Activated effector memory CD4-positive, alpha-beta T cell treated with Interleukin-2 at 50 U/mL for 16 hours (primary cell): ENCODE measurements at places on chromosomes 4 and X.

DNA sequence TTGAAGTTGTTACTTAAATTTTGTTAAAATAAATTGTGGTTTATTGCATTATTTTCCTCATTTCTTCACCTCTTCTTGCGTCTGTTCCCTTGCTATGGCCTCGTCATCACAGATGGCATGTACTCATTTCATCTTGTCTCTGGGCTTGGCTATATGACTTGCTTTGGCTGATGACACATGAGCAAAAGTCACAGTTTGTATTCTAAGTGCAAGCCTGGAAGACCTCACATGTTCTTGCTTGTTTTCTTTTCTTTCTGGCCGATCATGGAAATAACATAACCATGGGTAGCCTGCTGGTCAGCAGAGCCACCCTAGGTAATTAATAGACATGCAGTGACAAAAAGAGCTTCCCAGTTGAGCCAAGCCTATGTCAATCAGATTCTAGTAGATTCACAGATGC is 527.9 kb downstream of the SPRY1 start:
- DNase-seq, result no peak

- no peak for DNase-seq
Observed at GRCh38 chr4:156378033-156378665, 424.5 kb upstream of the CTSO start.

DNA sequence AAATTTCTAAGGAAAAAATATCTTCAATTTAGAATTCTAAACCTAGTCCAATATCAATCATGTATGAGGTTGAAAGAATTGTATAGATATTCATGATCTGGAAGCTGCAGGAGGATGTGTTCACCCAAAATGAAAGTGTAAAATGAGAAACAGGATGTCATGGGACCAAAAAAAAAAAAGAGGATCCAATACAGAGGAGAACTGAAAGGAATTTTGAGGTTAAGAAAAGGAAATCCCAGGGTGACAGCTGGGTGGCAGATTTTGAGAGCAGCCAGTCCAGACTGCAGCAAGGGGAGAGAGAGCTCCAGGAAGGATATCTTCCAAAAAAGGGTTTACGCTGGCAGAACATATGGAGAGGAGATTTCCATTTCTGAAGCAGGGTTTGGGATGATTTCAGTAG is 38.9 kb downstream of the TLR10 start:
- DNase-seq, result no peak

DNA sequence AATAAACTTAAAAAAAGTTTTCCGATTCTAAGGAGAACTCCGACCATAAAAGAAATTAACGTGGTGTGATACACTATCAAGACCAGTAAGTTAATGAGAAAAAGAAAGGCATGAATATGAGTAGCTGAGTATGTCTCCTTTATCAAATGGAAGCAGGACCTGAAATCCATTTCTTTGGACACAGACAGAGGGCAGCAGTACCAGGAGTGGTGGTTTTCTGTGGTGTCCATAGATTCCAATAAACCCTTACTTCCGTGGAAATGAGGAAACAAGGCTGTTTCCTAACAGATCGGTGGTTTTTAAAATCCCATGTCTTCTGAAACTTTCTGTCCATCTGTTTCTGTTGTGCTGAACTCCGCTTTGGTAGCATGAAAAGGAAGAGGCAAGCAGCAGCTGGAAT is 128.5 kb upstream of the TSPAN5 start:
- DNase-seq, result no peak

- no peak for DNase-seq
Observed at GRCh38 chr4:3769642-3770184, 3.5 kb downstream of the ADRA2C start.

GRCh38 chrX:5458300-5458842 is 770.3 kb downstream of the NLGN4X start:
- DNase-seq, result no peak

GRCh38 chr4:14177987-14178386 is 550.5 kb upstream of the BOD1L1 start:
- no peak for DNase-seq

- no peak for DNase-seq
Observed at GRCh38 chrX:108946531-108946930, 210.2 kb upstream of the IRS4 start.

GRCh38 chr4:162853788-162854187 is 312.9 kb downstream of the NAF1 start:
- DNase-seq, result no peak

GRCh38 chr4:171928336-171928735 is 115.1 kb downstream of the GALNTL6 start:
- no peak for DNase-seq

GRCh38 chr4:4675641-4676040 is 133.8 kb upstream of the STX18 start:
- DNase-seq, result no peak

DNA sequence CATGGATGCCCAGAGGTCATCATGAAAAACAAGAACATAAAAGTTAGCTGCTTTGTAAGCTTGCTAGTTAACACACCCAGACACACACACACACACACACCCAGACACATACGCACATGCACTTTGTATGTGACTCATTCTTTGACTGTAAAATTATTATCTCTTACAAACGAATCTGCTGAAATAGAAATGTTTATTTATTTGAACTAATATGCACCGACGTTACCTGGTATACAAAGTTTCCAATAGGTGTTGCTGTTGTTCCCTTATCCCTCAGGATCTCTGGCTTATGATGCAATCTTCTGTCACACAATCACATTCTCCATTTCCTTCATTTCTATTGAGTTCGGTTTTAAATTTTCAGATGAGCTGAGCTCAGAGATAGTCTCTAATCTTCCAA is 209.3 kb downstream of the PTTG2 start:
- no peak for DNase-seq

DNA sequence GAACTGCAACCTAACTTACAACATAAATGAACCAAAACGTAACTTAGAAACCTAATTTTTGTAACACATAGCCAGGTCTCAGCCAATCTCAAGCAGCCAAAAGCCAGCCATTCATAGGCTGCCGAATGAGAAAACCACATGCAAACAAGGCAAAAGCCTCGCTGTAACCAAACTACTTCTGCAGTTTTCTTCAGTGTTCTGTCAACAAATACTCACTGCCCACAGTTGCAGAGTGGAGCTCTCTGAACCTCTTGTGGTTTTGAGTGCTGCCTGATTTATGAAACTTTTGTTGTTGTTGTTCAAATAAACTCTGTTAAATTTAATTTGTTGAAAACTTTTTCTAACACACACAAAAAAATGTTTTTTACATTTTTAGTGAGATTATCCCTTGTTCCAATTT is 251.2 kb downstream of the PAPSS1 start:
- no peak for DNase-seq

DNA sequence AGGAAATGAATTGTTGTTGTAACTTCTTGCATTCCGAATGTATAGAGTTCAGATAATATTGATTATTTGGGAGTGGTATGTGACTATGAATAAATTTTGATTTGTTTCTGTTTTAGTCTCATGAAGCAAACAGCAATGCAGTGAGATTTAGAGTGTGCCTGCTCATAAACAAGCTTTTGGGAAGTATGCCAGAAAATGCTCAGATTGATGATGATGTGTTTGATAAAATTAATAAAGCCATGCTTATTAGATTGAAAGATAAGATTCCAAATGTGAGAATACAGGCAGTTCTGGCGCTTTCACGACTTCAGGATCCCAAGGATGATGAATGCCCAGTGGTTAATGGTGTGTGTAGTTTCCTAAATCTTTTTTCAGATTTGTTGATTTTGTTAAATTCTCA is 2.0 kb downstream of the NCAPG start:
- DNase-seq, result no peak

GRCh38 chrX:109266034-109266433 is 215.9 kb downstream of the GUCY2F start:
- no peak for DNase-seq

GRCh38 chrX:46916273-46916672 is 4.1 kb downstream of the JADE3 start:
- no peak for DNase-seq

- no peak for DNase-seq
Observed at GRCh38 chr4:5899881-5900280, 7.0 kb upstream of the CRMP1 start.

DNA sequence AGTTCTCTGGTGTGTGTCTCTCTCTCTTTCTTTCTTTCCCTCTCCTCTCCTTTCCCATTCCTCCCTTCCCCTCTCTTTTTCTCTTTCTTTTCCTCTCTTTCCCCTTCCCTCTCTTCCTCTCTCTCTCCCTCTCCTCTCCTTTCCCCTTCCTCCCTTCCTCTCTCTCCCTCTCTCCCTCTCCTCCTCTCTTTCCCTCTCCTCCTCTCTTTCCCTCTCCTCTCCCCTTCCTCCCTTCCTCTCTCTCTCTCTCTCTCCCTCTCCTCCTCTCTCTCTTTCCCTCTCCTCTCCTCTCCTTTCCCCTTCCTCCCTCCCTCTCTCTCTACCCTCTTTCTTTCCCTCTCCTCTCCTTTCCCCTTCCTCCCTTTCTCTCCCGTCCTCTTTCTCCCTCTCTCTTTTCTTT is 12.4 kb upstream of the EOLA1 start:
- DNase-seq, result no peak

DNA sequence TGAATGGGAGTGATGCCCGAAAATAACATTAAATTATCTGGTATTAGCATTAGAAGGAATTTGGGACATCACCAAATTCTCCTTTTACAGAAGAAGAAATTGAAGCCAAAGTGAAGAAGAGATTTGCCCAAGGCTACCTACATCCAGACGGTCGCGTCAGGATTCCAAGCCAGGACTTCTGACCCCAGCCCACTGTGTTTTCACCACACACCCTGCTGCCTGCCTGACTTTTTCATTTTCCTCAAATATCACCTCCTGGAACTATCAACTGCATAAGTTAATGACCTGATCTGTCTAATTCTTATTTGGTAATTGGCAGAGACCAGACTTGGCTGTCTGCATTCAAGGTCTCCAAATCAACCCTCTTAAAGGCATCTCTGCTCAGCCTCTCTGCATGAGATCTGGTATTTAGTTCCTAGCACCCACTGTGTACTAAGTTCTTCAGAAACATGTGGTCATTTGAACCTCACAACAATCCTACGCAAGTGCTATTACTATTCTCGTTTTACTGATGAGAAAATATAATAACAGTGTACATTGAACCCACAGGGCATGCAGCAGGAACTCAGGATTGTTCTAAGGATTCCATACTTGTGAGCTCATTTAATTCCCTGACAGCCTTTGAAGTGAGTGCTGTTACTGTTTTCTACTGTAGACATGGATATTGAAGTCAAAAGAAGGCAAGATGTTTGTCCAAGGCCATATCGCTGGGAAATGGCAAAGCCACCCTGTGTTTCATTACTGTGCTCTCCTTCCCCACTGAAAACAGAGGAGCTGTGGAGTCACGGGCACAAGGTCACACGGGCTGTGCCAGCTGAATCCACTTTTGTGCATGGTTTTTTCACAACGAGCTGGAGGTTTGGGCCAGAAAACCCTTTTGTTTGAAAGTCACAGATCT is 195.2 kb upstream of the C1QTNF7 start:
- no peak for DNase-seq

GRCh38 chrX:72609313-72609712 is 36.7 kb upstream of the HDAC8 start:
- no peak for DNase-seq

- DNase-seq, result no peak
Observed at GRCh38 chr4:174061026-174061425, 222.4 kb downstream of the FBXO8 start.

DNA sequence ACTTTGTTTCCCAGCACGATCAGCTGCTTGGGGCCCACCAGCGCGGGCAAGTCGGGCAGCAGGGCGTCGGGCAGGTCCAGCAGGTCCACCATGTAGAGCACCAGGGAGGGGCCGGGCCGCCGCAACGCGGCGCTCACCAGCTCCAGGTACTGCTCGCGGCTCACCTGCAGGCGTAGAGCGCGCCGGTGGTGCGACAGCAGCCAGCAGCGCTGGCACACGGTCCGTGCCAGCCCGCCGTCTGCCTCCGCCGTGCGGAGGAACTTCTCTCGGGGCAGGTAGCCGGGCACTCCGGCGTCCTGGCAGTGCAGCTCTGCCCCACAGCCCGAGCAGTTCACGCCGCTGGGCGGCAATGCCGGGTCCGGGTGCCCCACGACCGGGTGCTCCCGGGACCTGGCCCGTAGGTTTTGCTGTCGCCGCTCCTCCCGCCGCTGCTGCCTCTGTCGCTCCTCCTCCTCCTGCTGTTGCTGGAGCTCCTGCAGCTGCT is 527 bp downstream of the NOA1 start:
- DNase-seq, result peak; percentile 44

DNA sequence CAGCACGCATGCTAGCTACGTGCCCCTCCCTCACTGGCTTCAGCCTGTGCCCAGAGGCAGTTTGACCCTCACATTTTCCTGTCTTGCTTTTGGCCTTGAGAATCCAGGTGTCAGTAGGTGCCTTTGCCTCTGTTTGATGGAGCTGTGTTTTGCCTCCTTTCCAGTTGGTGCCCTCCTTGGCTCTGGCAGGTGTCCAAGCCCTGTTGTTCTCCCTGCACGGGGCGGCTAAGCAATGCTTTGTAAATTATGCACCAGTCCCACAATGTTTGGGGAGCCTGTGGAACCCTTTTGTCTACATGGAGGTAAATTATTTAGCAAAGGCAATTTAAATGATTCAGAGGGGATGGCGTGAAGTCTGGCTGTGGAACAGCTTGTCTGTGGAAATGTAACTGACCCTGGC is 202.9 kb upstream of the BOD1L1 start:
- no peak for DNase-seq

GRCh38 chr4:109075621-109076020 is 226.8 kb downstream of the COL25A1 start:
- no peak for DNase-seq

- no peak for DNase-seq
Observed at GRCh38 chrX:19672222-19672812, 157.0 kb upstream of the MAP3K15 start.

- no peak for DNase-seq
Observed at GRCh38 chrX:10548688-10549087, 71.7 kb downstream of the MID1 start.

- no peak for DNase-seq
Observed at GRCh38 chr4:25670991-25671390, 15.3 kb downstream of the SLC34A2 start.

GRCh38 chr4:7410446-7410845 is 24.3 kb downstream of the PSAPL1 start:
- no peak for DNase-seq
